ENCODE measurements at places on chromosomes 6 and 20.

GRCh38 chr6:89952686-89953085, 58.4 kb downstream of the GJA10 start:
- peak; percentile 77 for DNase-seq

DNA sequence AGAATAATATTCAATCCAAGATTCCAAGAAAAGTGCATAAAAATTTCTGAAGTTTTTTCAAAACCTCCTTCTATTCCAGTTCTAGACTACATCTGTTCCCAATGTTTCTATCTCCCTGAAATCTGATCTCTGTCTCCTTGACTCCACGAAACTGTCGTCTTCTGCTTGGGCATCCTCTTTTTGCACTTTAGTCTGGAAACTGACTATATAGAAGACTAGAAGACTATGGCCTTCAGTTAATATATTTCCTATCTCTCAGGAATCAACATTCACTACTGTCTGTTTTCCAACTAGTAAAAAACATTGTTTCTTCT, 745.4 kb upstream of the ADGRB3 start:
- DNase-seq, result no peak

DNA sequence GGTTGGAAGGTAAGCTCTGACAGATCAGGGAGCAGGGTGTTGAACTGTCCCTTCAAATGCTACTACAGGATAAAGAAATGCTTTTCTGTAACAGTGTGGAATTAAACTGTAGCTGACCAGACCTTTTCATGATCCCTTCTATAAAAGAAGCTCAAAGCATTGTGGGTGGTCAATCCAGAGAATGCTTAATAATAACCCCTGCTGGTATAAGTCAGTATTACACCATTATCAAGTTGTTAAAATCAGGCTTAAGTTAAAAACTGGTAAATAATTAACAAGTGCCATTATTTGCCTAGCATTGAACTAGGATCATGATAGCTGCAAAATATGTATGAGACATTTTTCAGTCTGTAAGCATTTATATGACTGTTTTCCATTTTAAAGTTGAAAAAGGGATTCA, 468.9 kb downstream of the PKHD1 start:
- DNase-seq, result no peak

GRCh38 chr6:133169901-133170300, 71.3 kb upstream of the EYA4 start:
- no peak for DNase-seq

- DNase-seq, result no peak
These were observed 73.5 kb upstream of the RNF217 start for GRCh38 chr6:124888581-124889371.

DNA sequence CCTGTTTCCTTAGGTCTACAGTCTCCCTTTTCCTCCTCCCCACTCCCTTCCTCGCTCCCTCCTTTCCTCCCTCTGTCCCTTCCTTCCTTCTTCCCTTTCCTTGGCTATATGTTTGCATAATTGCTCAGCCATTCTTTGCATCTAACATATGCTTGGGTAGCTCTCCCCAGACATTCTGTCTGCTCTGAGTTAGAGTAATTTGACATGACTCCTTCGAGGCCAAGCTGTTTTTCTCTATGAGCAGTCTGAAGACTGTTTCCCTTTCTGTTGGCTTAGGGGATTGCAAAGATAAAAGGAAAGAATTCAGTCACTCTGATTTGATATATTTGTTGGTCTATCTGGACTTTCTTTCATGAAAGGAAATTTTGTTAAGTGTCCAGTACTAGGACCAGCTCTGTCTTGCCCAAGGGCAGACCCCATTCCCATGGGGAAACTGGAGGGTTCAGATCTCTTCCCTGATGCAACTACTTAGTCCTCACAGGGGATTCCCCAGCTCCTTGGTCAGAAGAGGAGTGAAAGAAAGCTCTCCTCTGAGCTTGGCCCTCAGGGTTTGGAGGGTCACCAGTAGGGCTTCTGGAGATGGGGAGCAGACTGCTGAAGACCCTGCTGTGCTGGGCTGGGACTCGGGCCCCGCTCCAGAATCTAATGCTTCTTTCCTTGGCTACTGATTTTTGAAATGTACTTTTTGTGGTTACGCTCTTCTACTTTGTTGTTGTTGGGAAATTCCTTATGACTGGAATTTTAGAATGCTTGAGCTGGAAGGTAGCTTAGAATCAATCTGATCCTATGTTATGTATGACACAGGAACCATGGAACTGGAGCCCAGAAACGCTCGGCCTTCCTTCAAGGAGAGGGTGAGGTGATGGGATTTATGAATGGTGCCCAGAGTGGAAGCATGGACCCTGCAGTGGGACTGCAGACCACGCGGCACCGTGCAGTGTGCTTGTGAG, 63.7 kb upstream of the SLC22A23 start:
- DNase-seq, result no peak

- no peak for DNase-seq
These were observed 62.1 kb downstream of the BMP2 start for GRCh38 chr20:6829510-6830116.

DNA sequence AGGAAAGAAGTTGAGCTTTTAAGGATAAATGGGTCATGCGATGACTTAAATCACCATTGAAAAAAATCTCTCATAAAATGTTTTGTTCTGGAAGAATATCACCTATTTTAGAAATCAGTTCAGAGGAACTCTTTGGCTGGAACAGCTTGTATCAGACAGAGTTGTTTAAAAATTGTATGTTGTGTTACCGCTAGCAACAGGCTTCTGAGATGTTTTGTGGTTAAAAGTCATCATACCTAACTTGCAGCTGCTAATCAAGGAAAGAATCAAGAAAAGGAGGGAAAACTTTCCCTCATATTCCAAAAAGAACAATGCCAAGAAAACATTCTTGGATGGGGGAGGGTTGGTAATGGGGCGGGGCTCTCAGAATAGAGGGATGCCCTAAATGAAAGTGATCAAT, 220.7 kb upstream of the CITED2 start:
- no peak for DNase-seq

- DNase-seq, result peak; percentile 78
These were observed 176.5 kb downstream of the SLC16A10 start for GRCh38 chr6:111263837-111264236.

GRCh38 chr6:3331971-3332370, 73.2 kb downstream of the PSMG4 start:
- no peak for DNase-seq

GRCh38 chr6:13135152-13135551, 193.2 kb downstream of the TBC1D7 start:
- DNase-seq, result no peak

DNA sequence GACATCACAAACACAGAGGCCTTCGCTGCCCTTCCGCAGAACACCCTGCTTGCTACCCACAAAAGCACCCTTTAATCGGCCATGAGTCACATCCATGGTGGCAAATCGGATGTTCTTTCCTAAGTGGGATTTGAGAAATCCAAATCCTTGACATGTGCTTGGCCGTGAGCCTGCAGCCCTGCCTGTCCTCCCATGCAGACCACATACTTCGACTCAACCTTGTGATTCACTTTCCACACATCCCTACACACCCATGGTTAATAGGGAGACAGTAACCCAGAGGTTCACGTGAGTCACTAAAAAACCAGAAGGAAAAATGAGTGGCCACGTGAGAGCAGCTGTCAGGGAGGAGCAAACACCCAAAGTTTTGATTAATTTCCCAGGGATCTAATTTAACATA, 19.4 kb downstream of the RAMACL start:
- peak; percentile 97 for DNase-seq

- no peak for DNase-seq
These were observed at the start of gene GSTA3 for GRCh38 chr6:52909531-52909930. TSS of gene GSTA3 (minus strand) at chr6:52909698. CDS start at chr6:52905834, 3,864 bp downstream.

GRCh38 chr6:89269981-89270380, 45.1 kb downstream of the GABRR2 start:
- DNase-seq, result no peak

DNA sequence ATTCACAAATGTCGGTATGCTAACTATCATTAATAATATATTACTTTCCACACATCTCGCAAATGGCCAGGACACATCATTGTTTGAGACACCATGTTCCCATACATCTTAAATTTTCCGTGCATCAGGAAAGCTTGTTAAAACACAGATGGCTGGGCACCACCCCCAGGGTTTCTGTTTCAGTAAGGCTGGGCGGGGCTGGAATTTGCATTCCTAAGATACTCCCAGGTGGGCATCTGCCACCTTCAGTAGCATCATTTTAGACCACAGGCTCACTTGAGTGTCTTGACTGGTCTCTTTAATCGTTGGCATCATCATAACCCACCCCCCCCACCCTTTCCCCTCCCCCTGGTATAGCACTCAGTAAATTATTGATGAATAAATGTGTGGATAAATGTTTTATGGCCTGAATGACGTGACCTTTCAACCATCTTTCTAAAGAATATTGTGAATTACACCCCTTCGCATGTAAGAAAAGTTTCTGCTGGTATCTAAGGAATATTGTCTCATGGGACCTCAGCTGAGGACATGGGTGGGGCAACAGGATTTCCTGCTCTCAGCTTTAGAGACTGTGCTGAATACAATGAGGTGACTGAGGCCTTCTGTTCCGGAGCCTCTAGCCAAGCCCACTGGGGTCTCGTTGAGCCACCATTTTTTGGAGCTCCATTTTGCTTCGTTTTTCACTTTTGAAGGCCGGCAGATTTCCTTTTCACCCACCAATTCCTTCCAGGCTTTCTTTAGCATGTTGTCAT, 124.1 kb upstream of the NEDD9 start:
- DNase-seq, result no peak

DNA sequence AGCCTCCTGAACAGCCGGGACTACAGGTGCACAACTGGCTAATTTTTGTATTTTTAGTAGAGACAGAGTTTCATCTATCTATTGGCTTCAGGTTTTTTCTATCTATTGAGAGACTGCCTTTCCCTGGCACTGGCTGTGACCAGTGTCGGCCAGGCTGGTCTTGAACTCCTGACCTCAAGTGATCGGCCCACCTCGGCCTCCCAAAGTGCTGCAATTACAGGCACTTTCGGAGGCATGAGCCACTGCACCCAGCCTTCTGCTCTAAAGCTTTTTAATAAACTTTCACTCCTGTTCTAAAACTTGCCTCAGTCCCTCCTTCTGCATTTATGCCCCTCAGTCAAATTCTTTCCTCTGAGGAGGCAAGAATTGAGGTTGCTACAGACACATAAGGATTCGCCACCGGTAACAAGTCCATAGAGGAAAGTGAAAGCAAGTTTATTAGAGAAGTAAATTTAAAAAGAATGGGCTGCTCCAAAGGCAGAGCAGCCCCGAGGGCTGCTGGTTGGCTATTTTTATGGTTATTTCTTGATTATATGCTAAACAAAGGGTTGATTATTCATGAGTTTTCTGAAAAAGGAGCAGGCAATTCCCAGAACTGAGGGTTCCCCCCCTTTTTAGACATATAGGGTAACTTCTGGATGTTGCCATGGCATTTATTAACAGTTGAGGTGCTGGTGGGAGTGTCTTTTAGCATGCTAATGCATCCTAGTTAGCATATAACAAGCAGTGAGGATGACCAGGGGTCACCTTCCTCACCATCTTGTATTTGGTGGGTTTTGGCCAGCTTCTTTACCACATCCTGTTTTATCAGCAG, 44.8 kb upstream of the RNGTT start:
- DNase-seq, result no peak

DNA sequence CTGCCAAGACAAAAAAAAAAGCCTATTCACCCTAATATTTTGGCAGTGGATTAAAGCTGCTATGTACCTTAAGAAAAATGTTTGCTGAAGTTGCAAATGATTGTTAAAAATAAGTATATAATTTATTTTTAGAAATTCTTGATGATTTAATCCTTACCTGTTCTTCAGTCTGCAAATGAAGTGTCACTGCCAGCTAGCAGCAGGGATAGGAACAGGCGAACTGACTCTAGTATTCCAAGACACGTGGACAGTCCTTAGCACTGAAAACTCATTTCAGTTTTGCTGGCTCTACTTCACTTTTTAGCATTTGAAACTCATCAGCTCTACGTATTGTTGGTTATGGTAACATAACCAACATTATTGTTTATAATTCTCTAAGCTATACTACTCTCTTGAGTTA, 204.4 kb upstream of the ID4 start:
- no peak for DNase-seq

DNA sequence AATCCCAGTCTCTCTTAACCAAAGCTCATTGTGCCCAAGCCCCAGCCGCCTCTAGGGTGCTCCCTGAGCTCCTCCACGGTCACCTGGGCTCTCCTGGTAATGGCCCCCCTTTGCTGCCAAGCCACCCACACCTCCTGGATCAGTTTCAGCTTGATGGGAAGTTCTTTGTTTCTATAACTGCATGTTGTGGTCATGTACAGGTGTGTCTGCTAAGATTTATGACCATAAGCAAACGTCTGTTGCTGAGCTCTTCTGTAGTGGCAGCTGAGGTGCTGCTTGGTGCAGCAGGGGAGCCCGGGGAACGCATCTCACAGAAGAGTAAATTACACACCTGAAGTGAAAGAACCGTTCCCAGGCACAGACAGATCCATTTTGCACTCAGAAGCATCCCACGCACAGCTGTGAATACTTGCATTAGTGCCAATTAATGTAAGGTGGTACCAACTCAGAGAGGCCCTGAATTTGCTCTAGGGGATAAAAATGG, 194.6 kb upstream of the ARID1B start:
- DNase-seq, result no peak

DNA sequence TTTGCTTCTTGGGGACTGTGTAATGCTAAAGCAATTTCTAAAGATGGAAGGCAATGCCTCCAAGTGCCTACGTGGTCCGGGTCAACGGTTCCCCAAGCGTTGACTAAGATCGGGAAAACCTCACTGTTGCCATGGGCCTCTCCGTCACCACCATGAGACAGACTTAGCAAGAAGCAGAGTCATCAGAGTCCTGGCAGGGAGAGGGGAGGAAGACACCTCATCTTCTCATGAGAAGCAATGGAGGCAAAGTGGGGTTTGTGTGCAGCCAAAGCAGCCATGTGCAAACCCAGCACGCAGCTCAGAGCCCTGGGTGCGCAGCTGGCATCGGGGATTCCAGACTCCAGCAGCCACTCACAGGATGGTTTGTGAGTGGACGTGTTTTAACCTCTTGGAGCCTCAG, 111.4 kb downstream of the SYNDIG1 start:
- no peak for DNase-seq

- no peak for DNase-seq
These were observed 728 bp downstream of the FUT9 start for GRCh38 chr6:96016334-96017069.

DNA sequence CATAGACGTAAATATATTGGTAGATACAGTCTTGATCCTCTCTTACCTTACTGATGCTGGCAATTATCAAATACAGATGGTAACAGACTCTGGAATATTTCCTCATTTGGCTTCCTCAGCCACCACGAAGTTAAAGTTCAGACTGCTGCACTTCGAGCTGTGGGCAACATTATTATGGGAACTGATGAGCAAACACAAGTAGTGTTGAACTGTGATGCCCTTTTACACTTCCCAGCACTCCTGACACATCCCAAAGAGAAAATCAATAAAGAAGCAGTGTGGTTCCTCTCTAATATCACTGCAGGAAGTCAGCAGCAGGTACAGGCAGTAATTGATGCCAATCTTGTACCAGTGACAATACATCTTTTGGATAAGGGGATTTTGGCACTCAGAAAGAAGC, 162.7 kb upstream of the NT5E start:
- DNase-seq, result no peak

GRCh38 chr6:80217794-80218193, 111.3 kb downstream of the BCKDHB start:
- no peak for DNase-seq

All from A172 (cell line).